ENCODE measurements at places on chromosomes 2 and 18. TPM values are rescaled to one million over a fixed set of nuclear protein-coding genes. Genes with fewer than 3 reads are reported as not detected.

Gene CTAGE1
- not detected for total RNA-seq

Gene C2orf15
- 1.7 TPM for total RNA-seq

Gene TMEM169
- 1.6 TPM for total RNA-seq

- peaks cover 84% of the 10 kb centered on the region for H3K4me1 ChIP-seq
- H3K4me3 ChIP-seq, result peak overlapping the region; percentile 93
- peaks cover 35% of the 10 kb centered on the region for H3K36me3 ChIP-seq
- peak overlapping the region; percentile 98 for H3K27ac ChIP-seq
- peak; percentile 65 for DNase-seq
Observed at GRCh38 chr2:201128933-201129505, 13.1 kb downstream of the CFLAR start.

DNA sequence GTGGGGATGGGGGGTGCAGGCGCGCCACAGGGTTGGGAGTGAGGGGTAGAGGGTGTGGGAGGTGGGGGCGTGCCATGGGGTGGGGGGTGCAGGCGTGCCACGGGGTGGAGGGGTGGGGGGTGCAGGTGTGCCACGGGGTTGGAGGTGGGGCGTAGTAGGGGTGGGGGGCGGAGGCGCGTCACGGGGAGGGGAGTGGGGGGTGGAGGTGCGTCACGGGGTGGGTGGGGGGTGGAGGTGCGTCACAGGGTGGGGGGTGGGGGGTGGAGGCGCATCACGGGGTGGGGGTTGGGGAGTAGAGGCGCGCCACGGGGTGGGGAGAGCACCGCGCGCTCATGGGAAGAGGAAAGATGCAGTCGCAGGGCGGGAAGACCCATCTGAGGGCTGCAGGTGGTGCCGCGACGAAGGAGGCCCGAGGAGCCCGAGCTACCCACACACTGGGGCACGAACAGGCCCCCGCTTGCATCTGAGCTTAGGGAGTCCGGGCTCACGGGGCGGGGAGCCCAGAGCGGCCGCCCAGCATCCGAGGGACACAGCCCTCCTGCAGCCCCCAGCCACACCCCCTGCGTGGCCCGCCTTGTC lies 37.5 kb downstream of the SNED1 start:
- no peak overlapping the region for H3K27ac ChIP-seq
- H3K4me1 ChIP-seq, result no peaks in the 10 kb centered on the region
- H3K36me3 ChIP-seq, result no peaks in the 10 kb centered on the region
- no peak for DNase-seq
- no peaks in the 10 kb centered on the region for H3K27me3 ChIP-seq
